Lower lobe of right lung (tissue), 2 donors: ENCODE measurements at places on chromosomes 11 and 22. TPM values are rescaled to one million over a fixed set of nuclear protein-coding genes. Genes with fewer than 3 reads are reported as not detected.

Gene OR52M1
- not detected for total RNA-seq

DNA sequence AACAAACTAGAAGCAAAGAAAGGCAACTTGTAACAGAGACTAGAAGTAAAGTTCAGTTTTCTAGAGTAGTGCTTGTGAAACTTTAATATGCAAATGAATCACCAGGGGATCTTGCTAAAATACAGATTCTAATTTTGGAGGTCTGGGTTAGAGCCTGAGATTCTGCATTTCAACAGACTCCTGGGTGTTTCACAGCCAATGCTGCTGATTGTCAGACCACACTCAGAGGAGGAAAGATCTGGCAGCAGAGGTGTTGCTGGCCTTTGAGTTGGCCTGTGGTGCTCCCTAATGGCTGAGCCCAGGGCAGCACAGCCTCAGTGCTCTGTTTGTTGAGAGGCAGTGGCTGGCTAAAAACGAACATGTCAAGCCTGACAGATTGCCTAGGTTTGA lies 5.4 kb downstream of the CRY2 start:
- DNase-seq = no peak

Gene OR10D3
- total RNA-seq = not detected

GRCh38 chr11:105538588-105538987 lies 71.3 kb upstream of the GRIA4 start:
- DNase-seq = no peak

GRCh38 chr22:29816539-29816938 lies 21.5 kb downstream of the ASCC2 start:
- DNase-seq = no peak

GRCh38 chr11:43756575-43756974 lies 76.0 kb downstream of the HSD17B12 start:
- DNase-seq = no peak

GRCh38 chr11:72537051-72537450 lies 102.7 kb upstream of the CLPB start:
- no peak for DNase-seq
